HFFc6 (cell line): ENCODE measurements at places on chromosomes 12 and 14. TPM values are rescaled to one million over a fixed set of nuclear protein-coding genes. Genes with fewer than 3 reads are reported as not detected.

- no peak for DNase-seq
These were observed 7.8 kb upstream of the KRT72 start for GRCh38 chr12:52608826-52609630.

GRCh38 chr14:37597538-37597913 is 2.1 kb downstream of the TTC6 start:
- no peak for DNase-seq

Gene KRT72
- total RNA-seq: not detected in 3 replicates

DNA sequence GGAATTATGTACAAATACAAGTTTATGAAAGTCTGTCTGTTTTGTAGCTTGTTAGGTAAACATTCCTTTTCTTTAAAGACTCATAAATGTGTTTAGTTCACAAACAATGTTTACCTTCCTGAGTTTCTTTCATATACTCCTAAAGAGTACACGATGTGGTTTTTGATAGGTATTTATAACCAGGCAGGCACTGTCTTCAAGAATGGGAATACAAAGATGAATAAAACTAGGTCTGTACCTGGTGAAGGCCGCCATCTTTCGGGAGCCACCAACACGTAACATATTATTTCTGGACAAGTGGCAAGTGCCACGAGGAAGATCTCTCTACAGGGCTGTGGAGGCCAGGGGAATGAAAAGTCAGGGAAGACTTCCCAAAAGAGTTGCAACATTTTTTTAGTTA is 144.6 kb upstream of the RASSF8 start:
- no peak for DNase-seq

- no peak for DNase-seq
These were observed 128.3 kb upstream of the PRMT8 start for GRCh38 chr12:3362737-3363136.

DNA sequence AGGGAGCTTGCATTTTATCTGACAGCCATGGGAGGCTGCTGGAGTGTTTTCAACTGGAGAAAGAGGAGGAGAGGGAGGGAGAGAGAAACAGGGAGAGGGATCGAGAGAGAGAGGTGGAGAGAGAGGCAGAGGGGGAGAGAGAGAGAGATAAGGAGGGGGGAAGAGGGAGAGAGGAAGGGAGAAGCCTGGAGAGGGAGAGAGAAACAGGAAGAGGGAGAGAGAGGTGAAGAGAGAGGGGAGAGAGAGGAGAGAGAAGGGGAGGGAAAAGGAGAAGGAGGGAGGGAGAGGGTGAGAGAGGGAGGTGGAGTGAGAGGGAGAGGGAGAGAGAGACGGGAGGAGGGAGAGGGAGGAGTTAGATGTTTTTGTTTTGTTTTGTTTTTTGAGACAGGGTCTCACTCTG is 45.6 kb downstream of the DNAH10 start:
- no peak for DNase-seq
